NAMALWA (cell line): ENCODE measurements at places on chromosomes 5 and 9.

- DNase-seq = no peak
Measured at GRCh38 chr5:2012885-2013284, 130.2 kb upstream of the IRX4 start.

DNA sequence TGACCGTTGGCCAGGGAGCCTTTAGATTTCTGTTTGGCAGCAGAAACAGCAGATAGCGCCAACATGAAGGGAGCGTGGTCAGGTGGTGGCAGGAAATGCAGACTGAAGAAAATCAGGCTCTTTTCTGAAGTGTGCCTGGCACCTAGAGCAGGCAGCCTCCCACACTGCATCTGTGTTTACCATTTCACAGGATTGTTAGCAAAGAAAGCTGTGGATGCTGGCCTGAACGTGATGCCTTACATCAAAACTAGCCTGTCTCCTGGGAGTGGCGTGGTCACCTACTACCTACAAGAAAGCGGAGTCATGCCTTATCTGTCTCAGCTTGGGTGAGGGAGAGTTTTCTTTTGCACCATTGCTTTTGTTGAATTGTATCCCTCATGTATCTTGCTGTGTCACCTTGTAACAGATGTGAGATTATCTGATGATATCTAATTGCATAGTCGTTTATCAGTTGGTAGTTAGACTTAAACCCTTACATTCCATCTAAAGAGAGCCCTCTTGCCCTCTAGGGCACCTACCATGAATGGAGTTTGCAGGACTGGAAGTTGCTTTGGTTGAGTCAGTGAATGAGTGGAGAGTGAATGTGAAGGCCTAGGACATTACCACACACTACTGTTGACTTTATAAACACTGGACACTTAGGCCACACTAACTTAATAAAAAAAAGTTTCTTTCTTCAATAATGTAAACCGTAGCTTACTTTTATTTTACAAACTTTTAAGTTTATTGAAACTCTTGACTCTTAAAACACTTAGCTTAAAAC lies 42.8 kb downstream of the ACO1 start:
- DNase-seq = no peak

DNA sequence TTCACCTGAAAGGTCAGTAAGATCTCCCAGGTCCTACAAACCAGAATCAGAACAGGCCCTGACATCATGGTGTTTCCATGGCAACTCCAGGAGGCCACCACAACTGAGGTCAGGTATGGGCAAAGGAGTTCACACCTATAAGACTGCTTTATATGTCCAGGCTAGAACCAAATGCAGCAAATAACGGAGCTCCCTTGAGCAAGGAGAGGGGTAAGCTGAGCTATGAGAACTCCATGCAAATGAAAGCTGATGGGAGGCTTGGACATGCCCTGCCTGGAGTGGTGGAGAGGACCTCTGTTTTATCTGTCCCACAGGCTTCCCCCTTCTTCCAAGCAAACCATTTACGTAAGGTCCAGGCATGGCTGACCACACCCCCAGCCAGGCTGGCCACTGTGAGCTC lies 207.7 kb downstream of the SPOCK1 start:
- no peak for DNase-seq

DNA sequence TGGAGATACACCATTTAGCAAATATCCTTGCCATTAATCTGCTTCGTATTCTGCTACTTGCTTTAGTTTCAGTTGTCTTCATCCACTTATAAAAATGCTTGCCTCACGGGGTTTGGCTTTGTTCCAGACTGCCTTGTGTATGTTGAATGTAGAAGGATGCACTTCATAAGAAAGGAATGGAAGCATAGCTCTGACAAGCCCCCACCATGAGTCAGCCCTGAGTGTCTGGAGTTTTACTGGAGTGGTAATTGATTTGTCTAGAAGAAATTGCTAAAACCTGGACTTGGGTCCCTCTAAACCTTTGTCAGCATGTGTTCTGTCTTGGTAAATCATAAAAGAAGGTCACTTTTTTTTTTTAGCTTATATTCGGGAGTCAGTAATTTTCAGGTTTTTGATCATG lies 4.6 kb downstream of the TEX48 start:
- no peak for DNase-seq

DNA sequence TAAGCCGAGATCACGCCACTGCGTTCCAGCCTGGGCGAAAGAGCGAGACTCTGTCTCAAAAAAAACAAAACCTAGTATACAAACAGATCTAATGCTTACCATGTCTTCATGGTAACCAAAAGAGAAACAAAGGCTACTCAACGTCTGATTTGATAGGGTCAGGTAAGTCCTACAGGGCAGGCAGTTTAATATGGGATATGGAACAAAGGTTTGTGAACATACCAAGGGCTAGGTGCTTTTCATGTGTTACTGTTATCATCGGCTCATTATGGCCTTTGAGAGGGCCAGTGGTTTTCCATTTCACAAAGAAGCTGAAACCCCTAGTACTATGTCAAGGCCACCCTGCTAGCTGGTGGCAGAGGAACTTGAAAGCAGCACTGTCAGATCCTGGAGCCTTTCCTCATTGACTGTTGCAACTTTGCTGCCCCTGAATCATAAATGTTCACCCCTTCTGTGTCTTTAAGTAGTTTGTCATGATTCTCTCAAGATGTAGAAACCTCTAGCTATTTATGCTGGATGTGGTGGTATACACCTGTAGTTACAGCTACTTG lies 5.1 kb downstream of the IQGAP2 start:
- no peak for DNase-seq

- DNase-seq = no peak
Measured at GRCh38 chr5:137218471-137218870, 280.7 kb downstream of the SPOCK1 start.

GRCh38 chr5:173582216-173583111 lies 34.0 kb downstream of the BOD1 start:
- DNase-seq = no peak

DNA sequence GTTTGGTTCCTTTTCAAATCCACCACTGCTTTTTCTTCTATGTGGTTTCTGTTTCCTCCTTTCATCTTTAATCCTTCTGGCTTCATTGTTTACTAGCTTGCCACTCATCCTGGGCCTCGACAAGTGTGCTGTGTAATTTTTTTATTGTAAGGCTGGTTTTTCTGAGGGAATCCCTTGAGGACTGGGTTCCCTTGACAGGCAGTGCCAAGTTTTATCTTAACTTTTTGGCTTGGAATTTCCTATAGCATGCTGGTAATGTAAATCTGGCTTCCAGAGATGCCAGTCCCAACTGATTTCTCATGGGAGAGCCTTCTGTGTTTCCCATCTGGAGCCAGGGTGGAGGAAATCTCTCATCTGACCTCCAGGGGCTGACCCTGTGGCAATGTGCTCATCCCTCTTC lies 184.7 kb downstream of the ROR2 start:
- no peak for DNase-seq

DNA sequence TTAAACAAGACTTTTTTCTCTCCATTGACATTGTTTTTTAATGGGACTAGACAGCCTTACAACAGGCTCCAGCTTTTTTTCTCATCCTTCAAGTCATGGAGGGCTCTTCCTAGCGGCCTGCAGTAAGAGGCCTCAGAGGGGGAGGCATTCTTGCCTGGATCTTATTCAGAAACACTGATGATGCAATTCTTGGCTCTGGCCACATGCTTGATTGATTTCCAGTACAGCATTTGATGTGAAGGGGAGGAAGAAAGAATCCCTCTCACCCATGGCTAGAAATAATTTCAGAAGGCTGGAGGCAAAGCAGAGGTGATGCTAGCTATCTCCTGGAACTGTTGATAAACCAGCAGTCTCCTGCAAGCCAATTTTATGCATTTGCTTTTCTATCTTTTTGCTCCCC lies 324.8 kb downstream of the PRELID2 start:
- no peak for DNase-seq

DNA sequence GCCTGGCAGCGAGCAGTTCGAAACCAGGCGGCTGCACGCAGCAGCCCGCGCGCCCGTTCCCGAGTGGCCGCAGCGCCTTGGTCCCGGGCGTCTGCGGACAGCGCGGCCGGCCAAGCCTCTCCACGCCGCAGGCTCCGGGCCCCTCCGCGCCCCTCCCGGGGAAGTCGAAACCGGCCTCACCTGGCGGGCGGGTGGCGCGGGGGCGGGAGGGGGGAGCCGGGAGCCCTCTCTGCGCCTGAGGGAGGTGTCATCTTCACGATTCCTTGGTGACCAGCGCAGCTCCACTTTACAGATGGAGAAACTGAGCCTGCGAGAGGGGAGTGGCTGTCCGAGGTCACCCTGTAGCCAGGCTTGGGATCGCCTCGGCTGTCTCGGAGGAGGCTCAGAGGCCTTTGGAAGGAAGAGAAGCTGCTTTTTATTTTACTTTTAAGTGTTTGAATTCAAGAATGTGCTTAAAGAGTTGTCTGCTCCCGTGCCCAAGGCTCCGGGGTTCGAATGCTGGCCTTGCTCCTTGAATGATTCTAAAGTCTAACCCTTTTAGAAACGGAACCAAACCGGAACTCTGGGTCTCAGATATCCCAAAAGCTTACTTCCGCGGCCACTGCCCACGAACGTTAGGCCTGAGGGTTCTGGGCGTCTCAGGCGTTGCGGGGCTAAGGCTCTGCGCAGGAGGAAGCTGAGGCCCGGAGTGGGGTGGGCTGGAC lies 662 bp downstream of the SUSD3 start:
- DNase-seq = peak; percentile 58

- no peak for DNase-seq
Measured at GRCh38 chr5:127959152-127959764, 124.3 kb upstream of the SLC12A2 start.

- DNase-seq = no peak
Measured at GRCh38 chr5:160274483-160274931, 37.9 kb downstream of the CCNJL start.

- DNase-seq = no peak
Measured at GRCh38 chr5:40986666-40987065, 77.4 kb downstream of the C7 start.

DNA sequence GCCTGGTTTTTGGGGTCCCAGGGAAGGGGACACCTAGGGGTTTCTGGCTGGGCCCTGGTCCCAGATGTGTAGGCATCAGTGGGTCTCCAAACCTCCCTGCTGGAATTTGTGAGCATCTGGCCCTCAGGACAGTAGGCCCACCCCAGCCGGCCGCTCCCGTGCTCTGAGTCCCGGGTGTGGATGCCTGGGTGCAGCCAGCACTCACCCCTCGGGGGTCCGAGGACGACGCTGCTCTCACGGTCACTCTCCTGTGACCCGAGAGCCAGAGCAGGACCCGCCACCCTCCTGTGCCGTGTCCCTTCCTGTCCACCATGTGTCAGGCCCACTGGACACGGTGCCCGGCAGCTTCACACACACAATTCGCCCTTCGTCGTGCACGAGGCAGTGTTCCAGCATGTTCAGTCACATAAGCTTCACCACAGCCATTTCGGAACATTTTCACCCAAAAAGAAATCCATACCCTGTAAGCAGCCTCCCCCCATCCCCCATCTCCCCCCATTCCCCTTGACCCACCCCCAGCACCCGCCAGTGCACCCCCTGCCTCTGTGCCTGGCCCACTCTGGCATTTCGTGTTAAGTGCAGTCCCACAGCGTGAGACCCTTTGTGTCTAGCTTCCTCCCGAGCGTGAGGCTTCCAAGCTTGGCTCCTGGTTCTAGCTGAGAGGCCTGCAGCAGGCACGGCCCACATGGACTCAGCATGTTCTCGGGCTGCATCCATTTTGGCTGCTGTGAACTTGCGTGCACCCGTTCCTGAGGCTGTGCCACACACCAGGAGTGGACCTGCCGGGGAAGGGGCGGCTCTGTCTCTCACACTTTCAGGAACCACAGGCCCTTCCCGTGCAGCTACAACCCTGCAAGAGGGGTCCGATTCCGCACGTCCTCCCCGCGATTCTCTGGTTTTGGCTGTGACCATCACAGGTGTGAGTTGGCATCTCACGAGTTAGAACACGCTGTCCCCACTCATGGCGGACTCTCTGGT lies 40.5 kb downstream of the NKD2 start:
- no peak for DNase-seq

DNA sequence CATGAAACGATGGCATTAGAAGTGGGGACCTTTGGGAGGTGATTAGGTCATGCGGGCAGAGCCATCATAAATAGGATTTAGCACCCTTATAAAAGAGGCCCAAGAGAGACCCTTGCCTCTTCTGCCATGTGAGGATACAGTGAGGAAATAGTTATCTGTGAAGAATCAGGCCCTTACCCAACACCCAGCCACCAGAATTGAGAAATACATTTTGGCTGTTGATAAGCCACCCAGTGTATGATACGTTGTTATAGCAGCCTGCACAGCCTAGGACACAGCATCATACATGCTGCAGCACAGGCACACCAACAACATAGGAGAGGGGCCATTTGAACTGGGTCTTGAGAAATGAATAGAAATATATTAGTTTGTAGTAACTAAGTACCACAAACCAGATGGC lies 8.0 kb upstream of the MAMDC2 start:
- no peak for DNase-seq

DNA sequence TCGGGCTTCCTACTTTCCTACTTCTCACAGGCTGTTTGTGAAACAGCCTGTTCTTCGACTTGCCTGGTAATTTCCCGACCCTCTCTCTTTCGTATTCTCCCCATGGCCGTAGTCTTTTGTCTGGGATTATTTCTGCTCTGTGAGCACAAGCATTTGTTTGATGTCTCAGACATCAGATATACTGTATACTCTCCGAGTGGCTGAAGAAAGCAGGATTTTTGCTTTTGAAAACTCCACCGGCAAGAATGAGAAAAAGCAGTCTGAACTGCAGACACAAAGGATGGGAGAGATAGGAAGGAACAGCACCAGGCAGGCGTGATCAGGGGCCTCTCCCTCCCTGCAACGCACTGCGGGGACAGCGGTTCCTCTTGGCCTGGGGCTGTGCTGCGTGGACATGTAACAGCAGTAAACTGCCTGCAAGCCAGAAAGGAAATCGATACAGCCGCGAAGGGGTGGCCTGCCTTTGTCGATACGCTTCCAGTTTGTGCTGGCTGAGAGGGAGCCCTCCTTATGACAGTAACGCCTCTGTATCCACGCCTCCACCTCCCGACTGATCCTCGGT lies 313.9 kb upstream of the TLE4 start:
- no peak for DNase-seq

GRCh38 chr5:90446961-90447360 lies 27.6 kb downstream of the MBLAC2 start:
- DNase-seq = no peak

- DNase-seq = no peak
Measured at GRCh38 chr5:1200495-1201326, 684 bp upstream of the SLC6A19 start.

- DNase-seq = no peak
Measured at GRCh38 chr9:91900055-91900796, 49.8 kb downstream of the ROR2 start.

DNA sequence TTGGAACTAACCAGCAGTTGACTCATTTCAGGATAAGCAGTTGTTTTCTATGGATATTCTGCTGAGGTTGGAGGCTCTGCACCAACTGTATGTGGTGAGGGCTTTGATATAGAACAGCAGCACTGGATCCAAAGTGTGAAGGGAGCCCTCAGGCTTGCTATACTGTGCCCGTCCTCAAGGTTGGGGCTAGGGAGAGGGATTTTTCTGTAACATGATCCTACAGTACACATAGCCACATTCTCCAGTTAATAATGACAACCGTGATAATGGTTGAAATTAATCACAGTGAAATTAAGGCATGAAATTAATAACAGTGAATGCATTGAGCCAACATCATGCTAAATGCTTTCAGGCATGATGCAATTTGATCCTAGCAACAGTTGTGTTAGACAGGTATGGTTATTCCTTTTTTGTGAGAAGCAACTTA lies 36.7 kb downstream of the ARHGAP26 start:
- no peak for DNase-seq

GRCh38 chr5:142576303-142576702 lies 109.6 kb downstream of the FGF1 start:
- no peak for DNase-seq

- no peak for DNase-seq
Measured at GRCh38 chr5:151317871-151318270, 14.3 kb upstream of the SLC36A3 start.
